ENCODE measurements at places on chromosomes 7 and 10.

GRCh38 chr10:33353334-33353733 is 18.9 kb upstream of the NRP1 start:
- no peak for DNase-seq

- no peak for DNase-seq
These were observed 229.0 kb downstream of the PRPF18 start for GRCh38 chr10:13815756-13816155.

GRCh38 chr7:26759108-26759507 is 105.3 kb downstream of the SKAP2 start:
- no peak for DNase-seq

DNA sequence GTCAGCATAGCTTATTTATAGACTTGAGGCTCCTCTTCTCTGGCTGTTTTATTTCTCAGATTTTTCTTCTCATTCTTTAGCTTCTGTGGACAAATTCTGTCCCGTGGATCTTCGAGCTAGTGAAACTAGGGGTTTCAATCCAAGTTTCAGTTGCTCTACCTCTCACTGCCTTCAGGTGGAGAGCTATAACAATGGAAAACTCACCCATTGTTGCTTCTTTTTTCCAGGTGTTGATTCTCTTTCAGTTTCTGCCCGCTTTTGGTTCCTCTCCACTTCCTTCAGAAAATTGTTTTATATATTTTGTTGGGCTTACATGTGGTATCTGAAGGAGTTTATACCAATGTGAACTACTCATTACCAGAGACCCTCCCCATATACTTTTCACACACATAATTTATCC is 266.1 kb downstream of the TCF7L2 start:
- no peak for DNase-seq

DNA sequence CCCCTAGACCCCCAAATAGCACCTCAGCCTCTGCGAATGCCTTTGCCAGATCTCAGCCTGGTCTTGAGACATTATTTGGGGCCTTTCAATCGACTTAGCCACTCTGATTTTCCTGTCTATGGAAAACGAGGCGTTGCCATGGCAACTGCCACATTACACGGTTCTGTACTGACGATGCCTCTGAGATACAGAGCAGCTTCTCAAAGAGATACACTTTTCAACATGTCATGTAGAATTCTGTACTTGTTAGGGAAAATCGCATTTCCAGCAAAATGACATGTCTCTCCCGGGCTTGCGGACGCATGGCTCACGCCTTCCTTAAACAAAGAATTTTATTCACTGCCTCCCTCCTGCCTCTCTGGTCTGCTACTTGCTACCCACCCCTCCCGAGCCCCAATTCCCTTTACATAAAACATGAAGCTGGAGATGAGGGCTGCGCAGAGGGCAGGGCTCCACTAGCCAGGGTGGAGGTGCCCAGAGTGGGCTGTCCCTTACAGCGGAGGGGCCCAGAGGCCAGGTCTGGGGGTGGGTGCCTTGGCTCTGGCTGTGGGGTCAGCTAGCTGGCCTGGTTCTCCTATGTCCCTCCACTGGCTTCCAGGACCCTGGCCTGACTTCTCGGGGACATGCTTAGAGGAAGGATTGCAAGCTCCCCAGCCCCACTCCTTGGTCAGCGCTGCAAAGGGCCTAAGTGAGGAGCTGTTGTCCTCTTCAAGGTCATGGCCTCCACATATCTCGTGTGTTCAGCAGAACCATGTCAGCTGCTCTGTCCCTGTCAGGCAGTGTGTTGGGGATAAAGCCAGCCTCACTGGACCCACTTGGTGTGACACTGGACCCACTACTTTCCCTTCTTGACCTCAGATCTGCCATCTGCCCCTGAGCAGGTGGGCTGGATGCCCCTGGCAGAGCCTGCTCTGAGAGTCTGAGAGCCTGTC is 342.5 kb downstream of the RPS24 start:
- no peak for DNase-seq

- no peak for DNase-seq
These were observed 12.5 kb upstream of the ZNF487 start for GRCh38 chr10:43424416-43424815.

- no peak for DNase-seq
These were observed at the start of gene CPA1 for GRCh38 chr7:130379921-130380860. TSS of gene CPA1 (plus strand) at chr7:130380494. CDS start at chr7:130380521, 27 bp downstream.

GRCh38 chr7:101671371-101672356 is 42.6 kb upstream of the MYL10 start:
- no peak for DNase-seq

DNA sequence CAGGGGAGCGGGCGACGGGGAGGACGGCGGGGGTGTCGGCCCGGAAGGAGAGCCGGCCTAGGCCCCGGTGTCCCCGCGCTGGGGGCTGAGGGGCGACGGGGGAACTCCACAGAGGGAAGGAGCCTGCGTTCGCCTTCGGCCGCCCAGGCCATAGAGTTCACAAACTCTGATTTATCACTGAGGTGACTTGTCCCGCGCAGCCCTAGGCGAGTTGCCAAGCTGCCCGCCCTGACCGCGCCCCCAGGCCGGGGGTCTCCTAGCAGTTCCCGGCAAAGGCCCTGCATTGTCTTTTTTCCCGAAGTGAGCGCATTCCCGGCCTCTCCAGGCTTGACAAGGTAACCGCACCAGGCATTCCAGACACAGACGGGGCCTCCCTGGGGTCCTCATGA is 2.9 kb upstream of the NKX6-2 start:
- DNase-seq: no peak

DNA sequence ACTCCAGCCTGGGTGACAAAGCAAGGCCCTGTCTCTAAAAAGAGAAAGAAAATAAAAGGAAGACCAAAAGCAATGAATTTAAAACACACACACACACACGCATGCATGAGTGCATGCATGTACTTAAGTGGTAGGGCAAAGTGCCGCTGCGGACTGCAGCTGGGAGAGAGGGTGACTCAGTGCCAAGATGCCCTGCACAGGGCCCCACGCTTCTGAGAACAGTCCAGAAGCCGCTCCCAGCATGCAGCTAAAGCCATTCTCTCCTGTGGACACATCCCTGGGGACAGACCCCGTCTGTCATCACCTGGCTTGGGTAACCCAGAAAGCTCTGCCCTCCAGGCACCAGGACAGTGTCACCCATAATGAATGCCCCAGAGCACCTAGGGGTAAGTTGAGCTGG is 61.0 kb upstream of the MYL10 start:
- DNase-seq: no peak

DNA sequence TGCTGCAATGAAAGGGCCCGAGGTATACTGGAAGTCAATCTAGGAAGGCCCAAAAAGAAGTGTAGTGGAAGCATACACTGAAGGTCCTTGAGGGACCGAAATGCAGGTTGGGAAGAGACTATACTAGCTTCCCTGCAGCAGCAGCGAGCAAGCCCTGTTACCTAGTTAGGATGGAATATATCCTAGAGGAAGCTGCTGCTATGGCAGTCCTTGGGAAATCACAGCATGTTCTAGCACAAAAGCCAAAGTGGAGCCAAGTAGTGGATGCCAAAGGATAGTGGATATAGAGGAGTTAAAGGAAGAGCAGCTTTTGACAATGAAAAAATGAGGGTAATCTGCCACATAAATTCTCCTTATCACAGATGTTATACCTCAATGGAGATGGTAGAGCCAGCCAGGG is 123.8 kb upstream of the STARD3NL start:
- DNase-seq: no peak

All from CD4-positive, alpha-beta T cell treated with Interleukin-4 for 1 hour (primary cell).